ENCODE measurements at places on chromosomes 7 and 10.

DNA sequence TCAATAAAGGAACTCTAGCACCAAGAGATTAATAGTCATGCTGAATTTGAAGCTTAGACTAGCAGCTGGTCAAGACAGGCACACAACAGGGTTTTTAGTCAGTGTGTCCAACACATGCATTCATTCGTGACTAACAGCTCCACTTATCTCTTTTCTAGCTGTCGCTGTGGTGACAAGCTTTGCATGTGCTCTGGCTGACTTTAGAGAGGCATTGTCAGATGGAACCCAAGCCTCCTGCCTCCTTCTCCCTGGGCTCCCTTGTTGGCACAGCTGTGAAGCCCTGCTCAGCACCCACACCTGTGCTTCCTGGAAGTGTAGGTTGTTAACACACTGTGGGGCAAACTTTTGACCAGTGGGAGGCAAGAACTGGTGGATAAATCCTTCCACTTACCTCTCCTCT, 9.8 kb upstream of the AGK start:
- no peaks in the 10 kb centered on the region for H3K4me1 ChIP-seq
- H3K27me3 ChIP-seq: no peaks in the 10 kb centered on the region
- no peak for DNase-seq
- H3K4me3 ChIP-seq: no peak overlapping the region
- no peaks in the 10 kb centered on the region for H3K36me3 ChIP-seq

GRCh38 chr7:36497775-36498174, 108.1 kb downstream of the ANLN start:
- no peaks in the 10 kb centered on the region for H3K27me3 ChIP-seq
- no peak for DNase-seq
- H3K36me3 ChIP-seq: no peaks in the 10 kb centered on the region
- no peak overlapping the region for H3K27ac ChIP-seq
- no peak overlapping the region for H3K4me3 ChIP-seq
- H3K4me1 ChIP-seq: no peaks in the 10 kb centered on the region

- no peak for DNase-seq
- no peak overlapping the region for H3K27ac ChIP-seq
- no peak overlapping the region for H3K4me3 ChIP-seq
- H3K4me1 ChIP-seq: peaks cover 8% of the 10 kb centered on the region
- peaks cover 2% of the 10 kb centered on the region for H3K27me3 ChIP-seq
- no peaks in the 10 kb centered on the region for H3K36me3 ChIP-seq
These were observed 86.6 kb downstream of the FRMD4A start for GRCh38 chr10:14244147-14244546.

- no peaks in the 10 kb centered on the region for H3K27me3 ChIP-seq
- no peak overlapping the region for H3K27ac ChIP-seq
- H3K4me3 ChIP-seq: no peak overlapping the region
- no peaks in the 10 kb centered on the region for H3K36me3 ChIP-seq
- H3K4me1 ChIP-seq: no peaks in the 10 kb centered on the region
- no peak for DNase-seq
These were observed 70.7 kb upstream of the EZH2 start for GRCh38 chr7:148954766-148955165.

DNA sequence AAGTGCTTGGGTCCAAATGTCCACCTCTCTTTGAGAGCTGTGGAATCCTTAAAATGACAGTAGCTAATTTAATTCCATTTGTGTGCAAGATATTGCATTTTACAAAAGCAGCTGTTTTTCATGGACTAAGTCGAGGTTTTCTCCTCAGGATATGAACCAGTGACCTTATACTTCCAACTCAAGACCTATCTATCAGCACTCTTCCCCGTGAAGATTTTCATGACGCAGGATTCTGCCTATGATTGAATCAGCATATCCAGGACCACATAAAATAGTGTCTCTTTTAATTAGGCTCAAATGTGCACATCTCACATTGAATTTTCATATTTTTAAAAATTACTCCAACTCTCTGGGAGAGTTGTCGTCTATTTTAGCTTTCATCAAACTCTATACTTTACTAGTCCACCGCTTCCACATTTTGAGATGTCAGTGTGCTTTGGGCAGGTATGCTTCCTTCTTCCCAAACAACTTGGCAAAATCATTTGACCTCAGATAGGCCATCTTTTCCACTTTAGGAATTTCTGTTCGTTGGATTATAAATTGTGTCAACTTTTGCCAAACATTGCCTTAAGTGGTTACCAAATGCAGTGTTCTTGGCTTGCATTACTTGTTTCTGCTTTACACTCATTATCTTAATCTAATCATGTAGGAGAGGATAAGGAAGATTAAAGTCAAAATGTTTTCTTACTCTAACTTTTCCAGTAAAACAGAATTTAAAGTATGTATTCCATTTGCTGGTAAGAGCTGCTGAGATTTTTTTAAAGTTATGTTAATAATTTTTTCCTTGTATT, 39.4 kb downstream of the SEMA3A start:
- H3K4me1 ChIP-seq: no peaks in the 10 kb centered on the region
- H3K36me3 ChIP-seq: peaks cover 32% of the 10 kb centered on the region
- H3K4me3 ChIP-seq: no peak overlapping the region
- H3K27ac ChIP-seq: no peak overlapping the region
- DNase-seq: no peak
- H3K27me3 ChIP-seq: no peaks in the 10 kb centered on the region

DNA sequence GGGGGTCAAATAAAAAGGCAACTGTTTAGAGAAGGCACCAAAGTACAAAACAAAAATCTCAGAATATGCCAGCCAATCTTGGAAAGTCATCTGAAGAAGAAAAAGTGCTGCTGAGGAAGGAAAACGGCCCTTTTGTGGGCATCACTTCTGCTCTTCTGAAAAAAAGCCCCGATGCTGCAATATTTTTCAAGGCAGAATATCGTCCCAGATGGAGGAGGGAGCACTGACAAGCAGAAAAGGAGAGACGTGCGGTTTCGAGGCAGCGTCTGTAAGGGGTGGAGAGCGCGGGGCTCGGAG, 959 bp upstream of the ATRNL1 start:
- no peak for DNase-seq
- no peaks in the 10 kb centered on the region for H3K36me3 ChIP-seq
- peaks cover 16% of the 10 kb centered on the region for H3K27me3 ChIP-seq
- H3K27ac ChIP-seq: peak overlapping the region; percentile 56
- peak overlapping the region; percentile 94 for H3K4me3 ChIP-seq

DNA sequence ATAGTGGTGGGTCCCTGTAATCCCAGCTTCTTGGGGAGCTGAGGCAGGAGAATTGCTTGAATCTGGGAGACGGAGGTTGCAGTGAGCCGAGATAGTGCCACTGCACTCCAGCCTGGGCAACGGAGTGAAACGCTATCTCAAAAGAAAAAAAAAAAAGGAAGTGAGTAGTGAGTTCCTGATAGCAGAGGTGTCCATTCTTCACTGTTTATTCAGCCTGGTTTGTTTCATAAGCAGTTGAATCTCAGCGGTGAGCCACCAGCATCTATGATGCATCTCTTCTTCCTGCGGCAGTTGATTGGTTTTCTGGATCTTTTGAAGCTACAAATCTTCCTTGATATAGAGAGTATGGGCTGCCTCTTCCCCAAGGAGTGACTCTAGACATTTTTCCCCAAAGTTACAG, 316.1 kb upstream of the MTPN start:
- no peaks in the 10 kb centered on the region for H3K36me3 ChIP-seq
- no peak for DNase-seq
- H3K4me3 ChIP-seq: no peak overlapping the region

- no peaks in the 10 kb centered on the region for H3K36me3 ChIP-seq
- H3K4me1 ChIP-seq: no peaks in the 10 kb centered on the region
- no peak overlapping the region for H3K27ac ChIP-seq
These were observed 45.1 kb upstream of the GSAP start for GRCh38 chr7:77461246-77461645.

DNA sequence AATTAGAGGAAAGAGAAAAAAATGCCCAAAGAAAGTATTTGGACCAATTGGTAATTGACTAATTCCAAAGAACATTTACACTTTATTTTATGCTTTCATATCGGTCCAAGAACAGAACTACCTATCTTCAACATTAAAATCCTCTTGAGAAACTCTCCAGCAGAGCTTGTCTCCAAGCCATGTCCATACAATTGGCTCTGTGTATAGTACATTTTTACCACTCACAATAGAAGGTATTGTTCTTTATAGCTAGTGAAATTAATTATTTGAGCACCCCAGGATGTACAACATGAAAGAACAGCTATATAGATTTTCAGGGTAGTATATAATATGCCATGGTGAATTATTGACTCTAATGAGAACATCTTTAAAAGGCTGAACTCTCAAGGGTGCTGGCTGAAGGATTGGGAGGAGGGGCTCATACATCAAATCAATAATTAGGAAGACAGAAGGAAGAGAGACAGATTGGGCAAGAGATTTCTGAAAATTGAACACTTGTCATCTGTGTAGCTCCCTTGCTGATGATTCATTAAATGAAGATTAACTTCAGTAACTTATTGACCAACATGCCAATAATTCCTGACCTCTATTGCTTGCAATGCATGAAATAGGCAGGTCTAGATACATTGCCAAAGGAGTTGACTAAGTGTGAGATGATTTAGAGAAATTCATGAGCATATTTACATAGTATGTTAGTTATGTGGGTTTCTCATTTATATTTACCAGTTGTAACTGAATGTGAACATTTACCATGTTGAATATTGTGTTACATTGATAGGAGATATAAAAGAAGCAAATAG, 249.7 kb downstream of the MTERF1 start:
- peaks cover 12% of the 10 kb centered on the region for H3K4me1 ChIP-seq
- no peak overlapping the region for H3K4me3 ChIP-seq

DNA sequence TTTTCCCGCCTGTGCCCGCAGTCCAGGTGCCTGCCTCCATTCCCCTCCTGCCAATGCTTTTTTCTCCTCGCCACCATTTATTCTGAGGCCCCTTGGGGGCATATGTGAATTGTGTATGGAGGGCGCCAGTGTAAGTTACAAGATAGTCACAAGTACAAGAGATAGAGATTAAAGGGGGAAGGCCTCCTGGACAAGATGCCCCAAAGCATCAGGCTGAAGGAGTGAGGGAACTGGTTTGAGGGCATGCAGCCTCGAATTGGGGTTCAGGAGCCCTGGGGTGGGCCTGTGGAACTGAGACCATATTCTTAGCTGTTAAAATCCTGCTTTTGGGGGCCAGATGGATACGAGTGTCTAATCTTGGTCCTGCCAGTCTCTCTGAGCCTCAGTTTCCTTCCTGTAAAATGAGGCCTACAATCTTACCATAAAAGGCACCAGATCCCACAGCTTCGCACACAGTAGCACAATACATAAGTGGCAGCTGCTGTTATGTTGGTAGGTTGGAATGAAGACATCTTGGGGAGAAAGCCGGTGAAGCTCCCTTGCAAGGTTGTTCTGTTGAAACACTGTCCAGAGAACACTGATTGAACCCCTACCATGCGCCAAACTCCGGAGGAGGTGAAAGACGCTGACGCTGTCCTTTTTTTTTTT, 545 bp upstream of the COMTD1 start:
- DNase-seq: no peak
- peaks cover 26% of the 10 kb centered on the region for H3K36me3 ChIP-seq
- H3K27me3 ChIP-seq: peaks cover 5% of the 10 kb centered on the region
- no peak overlapping the region for H3K27ac ChIP-seq
- H3K4me1 ChIP-seq: peaks cover 7% of the 10 kb centered on the region
- no peak overlapping the region for H3K4me3 ChIP-seq

DNA sequence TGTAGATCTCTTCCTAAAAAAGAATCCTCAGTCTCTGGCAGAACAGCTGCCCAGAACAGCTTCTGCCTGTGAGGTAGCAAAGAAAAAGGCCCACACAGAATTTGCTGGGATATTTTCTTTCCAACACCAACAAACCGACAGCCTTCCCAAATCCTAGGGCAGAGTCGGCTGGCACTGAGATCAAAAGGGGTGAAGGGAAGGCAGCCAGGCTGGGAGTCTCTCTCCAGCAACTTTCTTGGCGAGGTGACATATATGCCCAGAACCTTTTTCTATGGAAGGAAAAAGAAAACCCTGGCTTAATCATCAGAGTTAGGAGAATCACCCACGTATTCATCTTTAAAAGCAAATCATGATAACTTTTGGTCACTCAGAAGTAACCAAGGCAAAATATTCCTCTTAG, 279.6 kb downstream of the DNAJB6 start:
- no peak for DNase-seq
- H3K4me3 ChIP-seq: no peak overlapping the region
- H3K4me1 ChIP-seq: no peaks in the 10 kb centered on the region
- no peaks in the 10 kb centered on the region for H3K27me3 ChIP-seq

DNA sequence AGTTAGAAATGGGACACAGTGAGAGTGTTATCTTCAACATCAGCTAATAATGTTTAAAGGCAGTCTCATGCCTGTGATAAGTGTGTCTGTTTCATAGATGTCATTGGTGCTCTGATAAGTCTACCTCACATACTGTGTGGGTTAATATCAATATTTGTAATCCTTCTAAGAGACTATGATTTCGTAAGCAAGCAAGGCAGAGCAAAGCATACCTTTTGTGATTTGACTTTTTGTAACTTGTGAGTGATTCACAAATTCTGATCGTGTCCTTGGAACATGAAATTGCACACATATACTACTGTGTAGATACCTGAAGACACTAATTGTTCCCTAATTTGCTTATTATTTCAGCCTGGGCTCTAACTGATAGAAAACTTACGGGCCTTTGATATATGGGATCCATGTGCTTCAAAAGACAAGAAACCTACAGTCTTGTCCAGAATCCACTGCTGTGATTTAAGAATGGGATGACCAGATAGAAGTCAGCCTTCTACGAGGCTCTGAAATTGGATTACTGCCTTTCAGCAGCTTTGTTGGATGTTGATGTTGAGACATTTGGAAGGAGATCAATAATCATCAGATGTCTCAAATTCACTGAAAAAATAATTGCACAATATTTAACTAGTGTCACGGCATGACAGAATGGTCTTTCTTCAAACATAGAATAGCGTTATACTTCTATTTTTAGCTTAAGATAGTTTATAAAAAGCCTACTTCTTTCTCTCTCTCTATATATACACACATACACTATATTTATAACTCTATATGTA, 63.2 kb upstream of the KLF6 start:
- DNase-seq: no peak
- H3K4me3 ChIP-seq: no peak overlapping the region
- H3K27me3 ChIP-seq: no peaks in the 10 kb centered on the region
- no peak overlapping the region for H3K27ac ChIP-seq
- H3K4me1 ChIP-seq: peaks cover 7% of the 10 kb centered on the region

- no peak for DNase-seq
- H3K4me3 ChIP-seq: no peak overlapping the region
- H3K27ac ChIP-seq: no peak overlapping the region
- H3K36me3 ChIP-seq: no peaks in the 10 kb centered on the region
- H3K4me1 ChIP-seq: peaks cover 8% of the 10 kb centered on the region
These were observed 20.5 kb downstream of the PIP4K2A start for GRCh38 chr10:22693860-22694259.

Measured in neuronal stem cell (in vitro differentiated cells).